SJSA1 (cell line): ENCODE measurements at places on chromosomes 6 and 20.

- no peak for DNase-seq
Observed at GRCh38 chr6:79070206-79070825, 7.7 kb downstream of the PHIP start.

GRCh38 chr6:161676586-161676985 is 402.7 kb upstream of the AGPAT4 start:
- DNase-seq = no peak

- DNase-seq = no peak
Observed at GRCh38 chr6:65449926-65450325, 257.1 kb downstream of the EYS start.

DNA sequence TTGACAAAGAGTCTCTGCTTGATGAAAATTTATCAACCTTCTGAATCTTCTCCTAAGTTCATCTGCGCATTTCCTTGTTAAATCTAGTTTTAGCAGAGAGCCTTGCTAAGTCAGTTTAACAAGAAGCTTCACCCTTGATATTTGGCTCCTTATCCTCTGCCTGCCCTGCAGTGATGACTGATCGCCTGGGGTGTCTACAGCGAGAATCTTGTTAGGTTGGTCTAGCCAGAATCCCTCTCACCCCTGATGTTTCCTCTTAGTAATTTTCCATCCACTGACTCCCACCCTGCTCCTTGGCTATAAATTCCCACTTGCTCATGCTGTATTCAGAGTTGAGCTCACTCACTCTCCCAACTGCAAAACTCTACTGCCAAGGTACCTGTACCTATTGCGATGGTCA is 114.1 kb downstream of the TENT5A start:
- DNase-seq = no peak

DNA sequence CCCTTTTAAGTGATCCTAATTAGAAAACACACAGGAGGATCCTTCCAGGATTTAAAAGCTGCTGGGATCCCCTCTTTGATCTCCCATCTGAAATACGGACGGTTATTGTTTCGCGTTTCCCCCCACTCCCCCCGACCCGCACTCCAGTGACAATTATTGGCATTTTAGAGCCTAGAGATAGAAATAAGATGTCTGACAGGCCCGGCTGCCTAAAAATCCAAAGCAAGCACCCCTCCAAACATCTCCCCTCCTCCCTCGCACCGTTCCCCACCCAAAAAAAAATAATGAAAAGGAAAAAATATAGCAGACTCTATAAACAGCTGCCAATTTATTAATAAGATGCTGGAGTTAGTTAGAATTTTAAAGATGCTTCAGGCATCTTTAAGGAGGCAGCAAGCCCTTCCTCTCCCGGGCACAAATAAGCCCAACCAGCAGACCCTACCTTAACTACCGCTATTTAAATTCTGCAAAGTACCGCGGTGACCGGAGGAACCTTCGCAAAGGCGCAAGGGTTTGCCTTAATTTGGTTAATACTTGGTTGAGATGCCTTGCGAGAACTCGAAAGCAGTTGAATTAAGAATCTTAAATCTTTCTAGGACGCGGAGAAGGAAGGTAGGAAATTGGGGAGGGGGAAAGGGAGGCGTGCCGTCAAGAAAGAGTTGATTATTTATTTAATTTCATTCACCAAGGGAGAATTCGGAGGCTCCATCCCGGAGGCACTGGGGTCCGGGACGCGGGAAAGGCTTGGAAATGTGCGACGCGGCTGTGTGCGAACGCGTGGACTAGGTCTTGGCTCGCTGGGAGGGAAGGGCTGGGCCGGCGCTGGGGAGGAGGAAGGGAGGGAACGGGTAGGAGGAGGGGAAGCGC is 1.5 kb upstream of the ISM1 start:
- DNase-seq = no peak

GRCh38 chr6:357791-358341 is 33.7 kb upstream of the IRF4 start:
- DNase-seq = no peak
